Retinal pigment epithelial cell (primary cell): ENCODE measurements at places on chromosomes 13 and 19.

DNA sequence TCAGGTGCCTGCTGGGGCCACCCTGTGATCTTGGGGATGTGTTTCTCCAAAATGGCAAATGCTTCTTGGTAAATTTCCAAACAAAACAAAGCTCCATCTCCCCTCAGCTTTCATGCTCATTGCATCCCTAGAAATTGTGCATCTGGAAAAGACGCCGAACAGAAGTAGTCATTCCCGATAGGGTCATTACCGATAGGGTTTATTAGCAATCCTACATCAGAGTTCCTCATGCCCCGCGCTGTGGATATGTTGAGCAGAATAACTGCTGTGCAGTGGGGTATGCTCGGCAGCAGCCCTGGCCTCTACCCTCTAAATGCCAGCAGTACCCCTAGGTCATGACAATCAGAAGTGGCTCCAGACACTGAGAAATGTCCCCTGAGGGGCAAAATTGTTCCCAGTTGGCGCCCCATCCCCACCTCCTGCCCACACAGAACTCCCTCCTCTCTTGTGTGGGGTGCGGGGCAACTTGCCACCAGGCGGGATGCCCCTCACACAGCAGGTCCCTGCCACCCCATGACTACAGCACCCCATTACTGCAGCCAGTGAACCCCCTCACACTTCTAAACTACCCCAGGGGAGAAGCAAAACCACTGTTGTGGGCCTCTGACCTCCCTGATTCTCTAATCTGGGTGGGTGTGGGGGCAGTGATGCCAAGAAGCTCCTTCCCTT lies 13.0 kb upstream of the SLC7A10 start:
- DNase-seq, result no peak

DNA sequence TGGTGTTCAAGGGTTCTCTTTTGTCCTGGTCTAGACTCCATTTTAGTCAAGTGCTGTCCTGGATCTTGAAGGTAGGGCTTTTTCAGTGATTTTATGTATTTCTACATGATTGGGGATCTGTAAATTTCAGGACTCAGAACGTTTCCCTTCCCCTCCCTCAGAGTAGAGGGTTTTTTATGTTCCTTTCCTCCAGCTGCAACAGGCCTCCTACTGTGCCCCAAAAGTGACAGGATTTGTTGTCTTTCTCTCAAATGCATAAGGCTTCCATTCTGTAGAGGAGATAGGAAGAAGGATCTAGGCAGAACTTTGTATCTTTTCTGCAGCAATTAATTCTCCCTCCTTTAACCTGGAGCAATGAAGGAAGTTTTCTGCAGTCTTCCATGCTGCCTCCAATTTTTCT lies 251.3 kb downstream of the MAB21L1 start:
- DNase-seq, result no peak

- no peak for DNase-seq
Measured at GRCh38 chr19:16542910-16543472, 754 bp upstream of the CHERP start.

- no peak for DNase-seq
Measured at GRCh38 chr19:49690656-49691242, at the start of gene CPT1C. Gene CPT1C, plus strand, starts transcription at chr19:49691116. Its CDS starts 1,137 bp downstream, at chr19:49692253.

GRCh38 chr13:40498461-40498860 lies 168.0 kb downstream of the FOXO1 start:
- DNase-seq, result no peak

GRCh38 chr13:113072376-113072775 lies 33.2 kb upstream of the F7 start:
- DNase-seq, result no peak

- no peak for DNase-seq
Measured at GRCh38 chr13:113394339-113394640, 30.4 kb upstream of the GRTP1 start.

DNA sequence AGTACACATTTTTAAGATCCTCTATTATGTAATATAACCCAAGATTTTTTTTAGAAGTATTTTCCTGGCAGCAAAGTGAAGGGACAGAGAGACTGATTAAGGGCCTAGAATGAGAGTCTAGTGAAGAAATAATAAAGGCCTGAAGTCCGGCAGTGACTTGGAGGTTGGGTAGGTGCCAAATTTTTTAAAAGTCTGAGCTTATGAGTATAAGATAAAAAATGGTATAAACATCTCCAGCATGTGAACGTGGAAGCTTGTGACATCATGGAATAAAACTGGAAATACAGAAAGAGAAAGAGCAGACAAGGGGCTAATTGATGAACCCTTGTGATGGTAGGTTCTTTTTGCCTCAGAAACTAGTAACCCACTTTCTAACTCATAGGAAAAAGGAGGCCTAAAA lies 174.6 kb downstream of the SUCLA2 start:
- DNase-seq, result peak; percentile 53

- DNase-seq, result no peak
Measured at GRCh38 chr19:10670876-10671804, 17.0 kb downstream of the ILF3 start.

- DNase-seq, result no peak
Measured at GRCh38 chr13:39578821-39579291, 24.1 kb downstream of the LHFPL6 start.
